ENCODE measurements at places on chromosomes 12 and 14. TPM values are rescaled to one million over a fixed set of nuclear protein-coding genes. Genes with fewer than 3 reads are reported as not detected.
A peak's percentile ranks its signal among the peaks of the same experiment; 100 is the strongest.

GRCh38 chr14:92323011-92323915, at the start of gene SLC24A4:
Gene SLC24A4 (plus strand): TSS chr14:92323165. CDS start chr14:92323831, 666 bp downstream.
- DNase-seq = peak; percentile 40

DNA sequence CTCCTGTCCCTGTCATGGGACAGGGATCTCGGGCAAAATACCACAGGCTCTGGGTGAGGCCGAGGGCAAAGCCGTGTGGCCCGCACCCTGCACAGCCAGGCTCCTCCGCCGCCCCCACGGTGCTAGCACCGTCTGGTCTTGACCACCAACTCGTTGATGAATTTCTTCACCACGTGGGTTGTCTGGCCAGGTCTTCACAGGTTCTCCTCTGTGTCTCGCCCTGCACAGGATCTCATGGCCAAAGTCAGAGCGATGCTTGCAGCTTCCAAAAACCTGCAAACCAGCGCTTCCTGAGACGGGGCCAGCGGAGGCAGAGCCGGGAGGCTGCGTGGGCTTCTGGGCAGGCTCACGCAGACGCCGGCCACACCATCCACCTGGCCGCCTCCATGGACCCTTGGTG, 29.0 kb upstream of the MMP17 start:
- DNase-seq = no peak

DNA sequence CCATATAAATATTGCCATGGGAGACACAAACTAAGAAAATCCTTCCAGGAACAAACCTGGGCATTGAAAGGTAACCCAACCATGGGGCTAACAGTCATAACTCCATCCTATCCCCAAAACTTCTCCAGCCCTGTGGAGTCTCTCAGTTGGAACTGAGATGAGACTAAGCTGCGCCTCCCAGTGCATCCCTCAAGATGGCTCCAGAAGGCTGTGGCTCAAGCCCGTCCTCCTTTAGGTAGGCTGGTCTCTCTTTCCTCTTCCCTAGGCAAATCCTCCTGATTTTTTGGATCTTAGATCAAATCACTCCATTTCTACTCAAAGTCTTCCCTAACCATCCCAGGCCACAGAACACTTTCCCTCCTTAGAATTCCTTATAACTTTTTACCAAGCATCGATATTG, 364.3 kb upstream of the CCDC196 start:
- no peak for DNase-seq

DNA sequence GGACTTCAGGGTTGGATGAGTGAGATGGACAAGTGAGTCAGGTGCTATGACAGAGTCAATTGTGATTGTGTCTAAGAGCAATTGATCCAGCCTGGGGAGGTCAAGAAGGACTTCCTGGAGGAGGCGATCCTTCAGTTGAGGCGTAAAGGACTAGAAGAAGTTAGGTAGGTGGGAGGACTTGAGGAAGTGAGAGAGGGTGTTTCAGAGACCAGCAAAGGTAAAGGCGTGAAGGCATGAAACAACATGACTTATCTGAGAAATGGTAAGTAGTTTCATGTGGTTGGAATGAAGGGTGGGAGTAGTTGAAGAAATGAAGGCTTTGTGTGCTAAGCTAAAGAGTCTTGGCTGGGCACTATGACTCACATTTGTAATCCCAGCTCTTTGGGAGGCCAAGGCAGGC, 48.9 kb upstream of the PPP1CC start:
- DNase-seq = no peak

DNA sequence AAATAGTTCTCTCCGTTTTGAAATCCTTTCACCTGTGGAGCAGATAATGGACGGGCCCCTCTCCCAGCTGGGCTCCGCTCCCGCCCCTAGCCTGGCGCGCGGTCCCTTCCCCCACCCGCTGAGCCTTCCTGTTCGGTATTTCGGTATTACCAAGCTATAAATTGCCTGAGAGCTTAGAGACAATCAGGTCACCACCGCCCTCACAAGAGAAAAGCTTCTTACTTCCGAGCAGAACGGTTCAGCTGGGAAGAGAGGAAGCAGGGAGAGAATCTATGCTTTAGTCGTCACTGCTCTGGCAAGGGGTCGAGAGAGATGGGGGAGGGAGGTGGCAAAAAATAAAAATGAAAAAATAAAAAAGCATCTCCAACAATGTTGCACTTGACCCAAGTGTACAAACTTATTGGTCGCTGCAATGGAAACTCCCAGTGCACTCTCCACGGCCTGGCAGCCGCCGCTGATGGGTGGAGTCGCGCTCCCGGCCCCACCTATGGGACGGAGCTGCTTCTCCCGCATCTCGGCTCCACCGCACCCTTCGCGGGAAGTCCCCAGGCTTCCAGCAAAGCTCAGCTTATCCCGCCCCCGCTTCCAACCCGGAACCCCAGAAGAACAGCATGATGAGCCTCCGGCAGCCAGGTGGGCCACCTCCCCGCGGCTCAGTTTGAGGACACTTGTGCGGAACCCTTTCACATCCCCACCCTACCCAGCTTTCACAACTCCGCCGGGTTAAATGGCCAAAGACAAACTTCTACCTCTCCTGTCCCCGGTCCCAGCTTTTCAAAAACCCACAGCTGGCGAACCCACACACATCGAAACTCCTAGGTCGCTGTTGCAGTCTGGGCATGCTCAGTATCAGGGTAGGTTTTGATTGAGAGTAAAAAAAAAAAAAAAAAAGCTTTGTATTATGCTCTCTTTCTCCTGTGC, 832 bp upstream of the SYT1 start:
- DNase-seq = no peak

GRCh38 chr12:2212971-2213869, 160.4 kb downstream of the CACNA1C start:
- DNase-seq = no peak

DNA sequence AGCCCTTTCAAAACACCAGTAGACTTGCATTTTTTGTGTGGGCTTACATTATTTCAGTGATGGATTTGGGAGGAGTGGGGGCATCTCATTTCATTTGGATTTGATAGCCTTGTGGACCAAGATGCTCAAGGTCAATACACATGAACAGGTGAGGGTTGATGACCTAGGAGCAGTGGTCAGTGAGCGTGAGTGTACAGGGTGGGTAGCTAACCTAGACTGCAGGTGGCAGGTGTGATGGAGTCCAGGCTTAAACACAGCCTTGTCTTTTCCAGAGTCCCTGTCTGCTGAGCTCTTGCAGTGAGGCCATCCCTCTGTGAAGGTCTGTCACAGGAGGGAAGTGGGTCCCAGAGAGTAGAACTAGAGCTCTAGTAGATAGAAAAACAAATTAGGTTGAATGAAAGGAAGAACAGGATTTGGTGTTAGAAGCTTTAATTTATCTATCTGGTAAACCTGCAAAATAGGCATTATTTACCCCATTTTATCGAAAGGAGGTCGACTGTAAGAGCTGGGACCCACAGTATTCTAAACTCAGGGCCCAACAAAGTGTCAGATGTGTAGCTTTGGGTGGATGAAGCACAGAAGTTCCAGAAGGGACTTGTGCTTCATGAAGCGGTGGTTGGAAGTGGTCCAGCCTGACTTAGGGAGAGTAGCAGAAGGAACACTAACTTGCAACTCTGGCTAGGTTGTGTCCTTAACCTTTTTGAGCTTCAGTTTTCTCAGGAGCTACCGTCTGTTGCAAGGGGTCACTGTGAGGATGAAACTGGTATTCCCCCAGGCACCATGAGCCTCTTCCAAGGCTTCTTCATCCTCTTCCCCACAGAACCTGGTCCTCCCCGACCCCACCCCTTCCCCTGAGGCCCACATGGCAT, 18.2 kb downstream of the RPS6KL1 start:
- DNase-seq = no peak

- no peak for DNase-seq
Measured at GRCh38 chr12:27178723-27179399, 65.2 kb upstream of the STK38L start.

GRCh38 chr14:39467889-39468524, 35.8 kb upstream of the FBXO33 start:
- peak; percentile 34 for DNase-seq

- no peak for DNase-seq
Measured at GRCh38 chr12:82055391-82055790, 296.2 kb upstream of the PPFIA2 start.

DNA sequence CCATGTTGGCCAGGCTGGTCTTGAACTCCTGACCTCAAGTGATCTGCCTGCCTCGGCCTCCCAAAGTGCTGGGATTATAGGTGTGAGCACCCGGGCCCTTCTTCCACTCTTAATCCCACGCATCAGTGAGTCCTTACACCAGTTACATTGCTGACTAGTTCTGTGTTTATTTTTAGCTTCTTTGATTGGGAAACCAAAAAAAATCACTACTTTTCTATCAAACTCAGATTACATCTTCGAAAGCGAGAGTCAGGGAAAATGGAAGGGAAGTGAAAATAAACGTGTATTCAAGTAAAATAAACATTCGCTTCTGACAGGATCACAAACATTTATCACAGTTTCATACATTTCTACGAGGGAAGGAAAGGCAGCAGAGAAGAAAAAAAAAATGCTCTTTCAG, 32.2 kb downstream of the FGD6 start:
- DNase-seq = no peak

DNA sequence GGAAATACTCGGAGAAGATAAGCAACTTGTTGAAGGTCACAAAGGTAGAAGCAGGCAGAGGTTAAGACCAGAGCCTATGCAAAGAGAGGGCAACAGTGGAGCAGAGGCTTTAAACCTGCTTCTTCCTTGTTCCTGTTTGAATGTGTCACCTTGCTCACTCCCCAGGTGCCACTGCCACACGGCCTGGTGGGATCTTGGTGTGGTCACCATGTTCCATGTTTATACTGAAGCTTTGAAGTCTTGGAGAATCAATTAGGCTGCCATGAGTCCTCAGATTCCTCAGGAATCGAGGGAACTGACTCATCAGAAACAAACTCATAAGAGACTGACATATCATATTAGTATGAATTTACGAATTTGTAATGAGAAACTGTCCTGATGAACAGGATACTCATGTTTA, 46.8 kb downstream of the IQSEC3 start:
- DNase-seq = no peak

DNA sequence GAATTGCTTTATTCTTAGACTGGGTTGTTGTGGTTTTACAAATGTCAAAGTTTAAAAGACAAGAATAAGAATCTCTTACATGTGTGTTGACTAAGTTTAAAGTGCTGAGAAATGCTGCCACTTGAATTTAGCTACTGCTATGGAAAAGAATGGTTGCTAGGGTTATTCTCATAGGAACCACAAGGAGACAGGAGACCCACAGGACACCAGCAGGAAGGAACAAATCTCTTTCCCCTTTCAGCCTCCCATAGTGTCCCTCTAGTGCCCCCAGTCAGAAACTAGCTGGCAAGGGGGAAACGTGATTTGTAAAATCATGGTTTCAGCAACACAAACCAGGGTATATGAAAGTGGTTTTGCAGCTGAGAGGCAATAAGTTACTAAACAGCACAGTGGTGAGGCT, 102.7 kb downstream of the ST8SIA1 start:
- no peak for DNase-seq

- DNase-seq = no peak
Measured at GRCh38 chr14:95620659-95621059, 65.6 kb upstream of the TCL1B start.

GRCh38 chr14:53963320-53964227, 6.9 kb upstream of the BMP4 start:
- DNase-seq = no peak

DNA sequence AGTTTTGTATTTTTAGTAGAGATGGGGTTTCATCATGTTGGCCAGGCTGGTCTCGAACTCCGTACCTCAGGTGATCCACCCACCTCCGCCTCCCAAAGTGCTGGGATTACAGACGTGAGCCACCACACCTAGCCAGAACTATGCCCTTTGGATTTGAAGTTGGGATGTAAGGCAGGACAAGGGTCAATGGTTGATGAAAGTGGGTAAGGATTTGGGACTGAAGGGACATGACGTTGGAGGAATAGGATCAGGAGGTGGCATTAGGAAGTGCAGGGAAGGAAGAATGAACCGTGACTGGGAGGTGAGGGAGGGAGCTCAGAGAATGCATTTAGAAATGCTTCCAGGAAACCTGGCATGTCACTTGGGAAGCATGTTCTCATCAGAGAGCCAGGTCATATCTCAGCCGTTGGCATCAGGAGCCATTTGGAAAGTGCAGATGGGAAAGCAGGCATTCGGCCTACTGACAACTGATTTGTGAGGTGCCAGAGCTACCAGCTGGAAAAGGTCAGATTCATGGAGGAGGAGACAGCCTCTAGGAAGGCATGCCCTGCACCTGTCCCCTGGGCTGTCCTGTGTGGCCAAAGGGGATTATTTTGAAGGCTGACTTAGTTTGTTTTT, 2.2 kb downstream of the CRADD start:
- DNase-seq = no peak

DNA sequence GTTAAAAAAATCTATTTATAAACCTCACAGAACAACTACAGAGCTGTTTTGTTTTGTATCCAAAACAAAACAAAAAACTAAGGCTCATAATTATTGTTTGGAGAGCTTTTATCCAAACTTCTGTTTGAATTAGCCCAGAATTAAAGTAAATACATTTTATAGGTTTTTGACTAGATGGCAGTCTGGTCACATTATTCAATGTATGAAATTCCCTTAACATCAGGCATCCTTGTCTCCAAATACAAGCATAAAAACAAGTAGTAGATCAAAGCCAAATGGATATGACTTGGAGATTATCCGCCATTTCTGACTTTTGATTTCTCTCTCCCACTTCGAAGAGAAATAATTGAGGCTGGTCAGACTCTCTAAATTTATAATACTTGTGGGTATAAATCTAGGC, 63.5 kb downstream of the SLC38A1 start:
- DNase-seq = no peak

- DNase-seq = no peak
Measured at GRCh38 chr12:38162708-38163441, 153.7 kb upstream of the ALG10B start.

DNA sequence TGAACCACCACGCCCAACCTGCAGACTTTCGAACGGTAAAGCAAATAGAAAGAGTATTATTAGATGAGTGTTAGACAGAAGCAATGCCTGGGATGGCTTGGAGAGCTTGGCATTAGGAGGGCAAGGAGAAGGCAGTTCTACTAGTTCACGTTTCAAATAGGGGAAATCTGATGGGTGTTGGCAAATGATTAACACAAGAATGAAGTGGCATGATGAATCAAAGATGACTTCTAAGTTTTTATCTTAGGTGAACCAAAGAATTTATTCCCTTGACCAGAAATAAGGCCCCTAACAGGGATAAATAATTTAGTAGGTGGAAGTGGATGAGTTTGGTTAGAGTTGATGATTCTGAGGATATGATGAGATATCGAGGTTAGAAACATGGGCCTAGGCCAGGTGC, 38.5 kb downstream of the DRAM1 start:
- DNase-seq = no peak

- no peak for DNase-seq
Measured at GRCh38 chr14:31449971-31450610, 7.2 kb downstream of the DTD2 start.

ADAMTS20 gene
- not detected for total RNA-seq

PROX2 gene
- 0.87 TPM for total RNA-seq

ZNF891 gene
- 1.4 TPM for total RNA-seq

CCNK gene
- total RNA-seq = 108 TPM

SLC2A13 gene
- 4.9 TPM for total RNA-seq

APOF gene
- total RNA-seq = not detected

MUCL1 gene
- not detected for total RNA-seq

COCH gene
- 6.4 TPM for total RNA-seq

NGB gene
- not detected for total RNA-seq

KRT5 gene
- not detected for total RNA-seq

DCP1B gene
- 12.4 TPM for total RNA-seq

CCDC197 gene
- not detected for total RNA-seq

WSCD2 gene
- total RNA-seq = not detected

ANO2 gene
- total RNA-seq = not detected

Measured in activated naive CD8-positive, alpha-beta T cell treated with anti-CD3 and anti-CD28 coated beads for 36 hours (primary cell).